Activated CD8-positive, alpha-beta T cell treated with anti-CD3 and anti-CD28 coated beads, Interleukin-2, amount 10 ng/mL, durations not matched to agents 7 days and 5 days (primary cell): ENCODE measurements at places on chromosomes 12 and 14. TPM values are rescaled to one million over a fixed set of nuclear protein-coding genes. Genes with fewer than 3 reads are reported as not detected.
A peak's percentile ranks its signal among the peaks of the same experiment; 100 is the strongest.

The IRAK3 gene
- total RNA-seq, result 0.05 TPM

The OR11H12 gene
- total RNA-seq, result not detected

The APOLD1 gene
- 11.1 TPM for total RNA-seq

The RIN3 gene
- 85.6 TPM for total RNA-seq

The ADAMTS20 gene
- not detected for total RNA-seq

The AMDHD1 gene
- 1.3 TPM for total RNA-seq

The COQ10A gene
- 19.7 TPM for total RNA-seq

The DTX1 gene
- total RNA-seq, result not detected

The FOXN4 gene
- total RNA-seq, result not detected

The KRT72 gene
- 0.40 TPM for total RNA-seq

The C3AR1 gene
- 9.1 TPM for total RNA-seq

The CD163 gene
- total RNA-seq, result not detected

The CNPY2 gene
- 113 TPM for total RNA-seq

DNA sequence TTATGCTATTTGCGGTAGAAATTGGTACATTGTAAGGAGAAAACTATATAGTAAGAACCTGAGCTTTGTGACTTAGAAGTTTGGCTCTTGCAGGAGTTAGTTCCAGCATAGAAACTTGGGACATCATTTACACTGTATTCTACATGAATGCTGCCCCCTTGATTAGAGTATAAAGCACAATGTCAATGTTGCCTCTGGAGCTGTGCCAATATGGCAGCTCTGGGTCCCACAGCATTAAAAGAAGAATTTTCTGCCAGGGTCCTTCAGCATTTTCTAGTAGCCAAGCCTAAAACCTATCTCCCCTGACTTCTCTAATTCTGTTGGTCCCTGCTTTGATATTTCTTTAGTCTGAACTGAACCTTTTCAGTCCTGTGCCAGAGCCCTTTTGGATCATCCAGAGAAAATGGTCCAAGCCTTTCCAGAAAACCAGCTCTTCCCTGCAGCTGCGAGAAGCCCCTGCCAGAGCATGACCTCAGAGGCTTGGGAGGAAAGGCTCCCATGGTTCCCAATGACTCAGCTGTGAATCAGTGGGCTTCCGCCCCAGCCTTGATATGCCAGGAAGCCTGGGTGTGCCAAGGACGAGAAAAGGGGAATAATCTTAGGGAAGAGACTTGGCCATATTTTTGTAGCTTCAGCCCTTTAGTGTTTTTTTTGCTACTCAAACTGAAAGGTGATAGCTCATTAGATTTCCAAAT lies 43.2 kb downstream of the PLEKHG7 start:
- DNase-seq, result no peak

DNA sequence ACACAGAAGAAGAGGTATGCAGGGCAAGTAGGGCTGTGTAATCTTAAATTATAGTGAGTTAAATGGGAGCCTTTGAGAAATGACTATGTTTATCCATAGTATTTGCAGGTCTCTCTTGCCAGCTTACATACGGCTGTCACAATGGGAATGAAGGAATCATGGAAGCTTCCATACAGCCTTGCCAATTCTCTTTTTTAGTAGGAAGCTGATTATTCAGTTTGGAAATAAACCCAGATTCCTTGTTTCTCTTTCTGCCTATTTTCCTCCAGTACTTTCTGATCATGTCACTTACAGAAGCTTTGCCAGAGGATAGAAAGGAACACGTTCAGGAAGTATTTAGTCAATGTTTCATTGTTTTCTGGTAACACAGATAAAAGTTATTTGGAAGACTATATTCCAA lies 217.4 kb upstream of the DIO2 start:
- DNase-seq, result no peak

DNA sequence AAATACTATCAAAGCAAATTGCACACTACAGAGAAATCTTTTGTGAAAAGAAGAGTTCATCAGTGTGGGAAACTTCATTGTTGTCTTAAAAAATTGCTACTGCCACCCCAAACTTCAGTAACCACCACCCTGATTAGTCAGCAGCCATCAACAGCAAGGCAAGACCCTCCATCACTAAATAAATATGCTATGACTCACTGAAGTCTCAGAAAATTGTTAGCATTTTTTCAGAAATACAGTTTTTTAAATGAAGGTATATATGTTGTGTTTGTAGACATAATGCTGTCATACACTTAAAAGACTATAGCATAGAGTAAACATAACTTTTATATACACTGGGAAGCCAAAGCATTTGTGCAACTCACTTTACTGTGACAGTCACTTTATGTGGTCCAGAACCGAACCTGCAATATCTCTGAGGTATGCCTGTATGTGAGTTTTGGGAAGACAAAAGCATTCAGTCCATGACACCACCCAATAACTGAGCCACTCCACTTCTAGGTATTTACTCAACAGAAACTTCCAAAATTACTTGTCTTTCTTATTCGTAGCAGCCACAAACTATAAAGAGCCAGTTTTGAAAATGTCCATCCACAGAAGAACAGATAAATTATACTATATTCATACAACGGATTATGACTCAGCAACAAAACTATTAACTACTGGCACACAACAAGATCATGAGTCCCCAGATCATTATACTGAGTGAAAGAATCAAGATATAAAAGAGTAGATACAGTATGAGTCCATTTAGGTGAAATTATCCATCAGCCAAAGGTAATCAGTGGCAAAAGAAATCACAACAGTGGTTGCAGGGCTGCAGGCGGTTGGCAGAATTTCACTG lies 649.6 kb downstream of the BCL11B start:
- no peak for DNase-seq

DNA sequence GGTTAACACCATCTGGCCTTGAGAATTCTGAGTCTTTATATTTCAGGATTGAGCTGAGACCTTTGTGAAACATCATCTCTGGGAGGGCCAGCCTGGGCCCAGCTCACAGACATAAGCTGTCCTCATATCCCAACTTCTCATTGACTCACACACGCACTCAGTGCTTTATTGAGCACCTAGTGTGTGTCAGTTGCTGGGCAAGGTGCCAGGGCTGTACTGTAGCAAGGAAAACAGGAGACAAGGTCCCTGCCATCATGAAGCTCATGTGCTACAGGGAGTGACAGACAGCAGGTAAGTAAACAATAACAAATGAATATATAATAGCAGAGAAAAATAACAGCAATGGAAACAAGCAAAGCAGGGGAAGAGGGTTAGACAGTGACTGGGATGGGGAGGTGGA lies 30.5 kb upstream of the CCDC63 start:
- no peak for DNase-seq

DNA sequence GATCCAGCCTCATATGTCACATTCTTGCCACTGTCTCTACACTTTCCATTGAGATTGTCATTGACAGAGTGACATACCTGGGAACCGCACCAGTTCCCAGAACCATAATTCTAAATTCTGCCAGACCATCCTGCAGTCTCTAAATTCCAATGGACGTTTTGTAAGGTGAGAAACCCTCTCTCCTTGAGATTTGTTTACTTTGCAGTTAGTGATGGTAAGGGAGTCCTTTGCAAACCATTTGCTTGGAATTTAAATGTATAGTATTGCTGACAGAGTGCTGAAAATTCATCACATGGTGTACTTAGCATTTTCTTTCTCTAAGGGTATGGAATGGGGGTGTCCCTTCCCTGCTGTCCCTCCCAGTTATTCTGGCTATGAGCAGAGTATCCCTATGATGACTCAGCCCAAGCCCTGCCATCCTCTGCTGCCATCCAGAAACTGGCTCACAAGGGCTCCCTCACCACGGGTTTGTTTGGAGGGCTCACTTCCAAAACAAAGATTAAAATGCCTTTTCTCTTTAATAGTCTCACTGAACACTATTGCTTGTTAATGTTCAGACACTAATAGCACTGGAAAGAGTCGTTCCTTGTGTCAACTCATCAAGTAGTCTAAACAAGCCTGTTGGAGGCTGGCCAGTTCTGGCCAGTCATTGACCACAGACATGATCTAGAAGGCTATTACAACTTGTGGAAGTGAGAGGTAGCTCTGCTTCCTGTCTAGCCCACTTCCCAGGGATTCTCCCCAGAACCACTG lies 129.0 kb upstream of the HMGA2 start:
- no peak for DNase-seq

GRCh38 chr14:92472860-92473259 lies 40.7 kb upstream of the RIN3 start:
- no peak for DNase-seq

DNA sequence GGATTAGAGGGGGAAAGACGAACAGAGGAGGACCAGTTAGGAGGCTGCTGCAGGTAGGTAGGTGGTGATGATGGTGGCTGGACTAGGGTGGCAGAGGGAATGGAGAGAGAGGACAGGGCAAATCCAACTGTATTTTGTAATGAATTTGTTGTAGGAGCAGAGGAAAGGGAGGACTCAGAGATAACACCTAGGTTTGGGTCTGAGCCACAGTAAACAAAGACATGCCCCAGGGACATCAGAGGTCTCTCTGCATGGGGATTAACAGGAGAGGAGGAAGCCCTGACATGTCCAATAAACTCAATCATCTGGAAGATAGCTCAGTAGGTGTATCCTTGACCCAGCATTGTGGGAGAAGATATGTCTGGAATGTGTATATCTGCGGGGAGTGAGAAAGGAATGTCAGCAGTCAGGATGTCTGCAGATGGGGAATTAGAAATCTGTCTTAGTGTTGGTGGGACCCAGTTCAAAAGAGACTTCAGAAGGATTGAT lies 4.7 kb upstream of the SLC48A1 start:
- no peak for DNase-seq

DNA sequence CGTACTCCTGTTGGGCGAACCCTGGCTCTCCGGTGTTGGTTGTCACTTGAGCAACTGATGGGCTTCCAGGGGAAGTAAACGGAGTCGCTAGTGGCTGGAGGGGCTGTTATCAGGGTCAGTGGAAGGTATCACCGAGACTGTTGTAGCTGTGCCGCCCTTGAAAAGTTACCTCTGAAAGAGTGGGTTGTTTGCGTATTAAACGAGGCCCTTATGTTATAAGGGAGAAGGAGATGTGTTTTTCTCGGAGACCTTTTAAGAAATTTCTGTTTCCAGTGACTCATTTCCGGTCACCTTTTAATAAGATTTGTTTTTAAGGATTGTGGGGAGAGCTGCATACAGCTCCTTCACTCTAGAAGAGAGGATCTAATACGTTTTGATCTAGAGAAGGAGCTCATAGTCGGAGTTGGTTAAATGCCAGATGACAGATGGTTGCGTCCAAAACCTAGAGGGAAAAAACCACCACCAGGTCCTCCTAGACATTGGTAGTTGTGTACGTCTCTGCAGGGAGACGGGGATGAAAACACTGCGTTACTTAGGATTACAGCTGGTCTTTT lies 750 bp upstream of the DBX2 start:
- no peak for DNase-seq

GRCh38 chr14:53615252-53615651 lies 341.4 kb downstream of the BMP4 start:
- DNase-seq, result no peak

- DNase-seq, result no peak
Measured at GRCh38 chr14:100498068-100498467, 89.1 kb downstream of the BEGAIN start.

- DNase-seq, result no peak
Measured at GRCh38 chr12:53567961-53568808, 58.0 kb downstream of the ATF7 start.

DNA sequence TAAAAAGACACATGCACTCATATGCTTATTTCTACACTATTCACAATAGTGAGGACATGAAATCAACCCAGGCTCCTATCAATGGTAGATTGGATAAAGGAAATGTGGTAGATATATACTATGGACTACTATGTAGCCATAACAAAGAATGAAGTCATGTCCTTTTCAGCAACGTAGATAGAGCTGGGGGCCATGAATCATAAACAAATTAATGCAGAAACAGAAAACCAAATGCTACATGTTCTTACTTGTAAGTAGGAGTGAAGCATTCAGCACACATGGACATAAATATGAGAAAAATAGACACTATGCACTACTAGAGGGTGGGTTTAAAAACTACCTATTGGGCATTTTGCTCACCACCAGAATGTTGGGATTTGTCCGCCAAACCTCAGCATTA lies 278.0 kb upstream of the MIS18BP1 start:
- no peak for DNase-seq

- no peak for DNase-seq
Measured at GRCh38 chr12:46903058-46903457, 77.3 kb upstream of the SLC38A4 start.

- no peak for DNase-seq
Measured at GRCh38 chr12:32995623-32996022, 99.0 kb upstream of the PKP2 start.

DNA sequence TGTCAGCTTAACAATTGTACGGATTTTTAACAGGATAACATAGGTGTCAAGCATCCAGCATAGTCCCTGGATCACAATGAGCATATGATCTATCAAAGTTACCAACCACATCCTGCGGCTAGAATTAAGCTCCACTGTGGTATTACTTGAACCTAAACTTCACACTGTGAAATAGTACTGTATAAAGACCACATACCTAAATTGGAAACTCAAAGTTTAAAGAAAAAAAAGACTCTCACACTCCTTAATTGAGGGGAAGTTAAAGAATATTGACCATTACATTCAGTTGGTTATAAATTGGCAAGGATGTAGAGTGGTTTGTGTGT lies 133.0 kb upstream of the PZP start:
- peak; percentile 43 for DNase-seq

DNA sequence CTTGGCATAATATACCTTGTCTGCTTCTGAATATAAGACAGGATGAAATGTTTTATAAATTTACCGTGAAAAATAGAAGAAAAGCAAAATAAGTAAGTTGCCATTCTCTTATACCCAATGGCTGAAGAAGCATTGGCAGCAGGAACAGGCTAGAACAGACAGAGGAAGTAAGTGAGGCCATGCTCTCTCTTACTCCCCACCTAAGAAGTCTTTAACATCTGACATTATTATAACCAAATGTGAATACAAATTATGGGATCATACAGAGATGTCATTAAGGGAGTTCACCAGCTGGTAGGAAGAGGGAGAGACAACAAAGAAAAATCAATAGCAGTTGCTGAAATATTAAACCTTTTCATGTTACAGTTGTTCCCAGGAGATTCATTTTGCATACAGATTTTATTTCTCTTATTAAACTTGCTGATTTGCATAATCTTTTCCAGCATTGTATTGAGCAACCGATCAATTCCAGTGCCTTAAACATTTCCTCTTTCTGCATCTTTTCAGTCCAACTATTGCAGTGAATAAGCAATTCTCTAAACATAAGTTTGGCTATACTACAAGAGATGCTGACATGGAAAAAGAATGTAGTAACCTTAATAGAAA lies 270.6 kb downstream of the SLC6A15 start:
- no peak for DNase-seq

GRCh38 chr12:67661311-67662021 lies 12.9 kb downstream of the DYRK2 start:
- no peak for DNase-seq

GRCh38 chr12:118925826-118926225 lies 55.5 kb upstream of the SRRM4 start:
- DNase-seq, result no peak

DNA sequence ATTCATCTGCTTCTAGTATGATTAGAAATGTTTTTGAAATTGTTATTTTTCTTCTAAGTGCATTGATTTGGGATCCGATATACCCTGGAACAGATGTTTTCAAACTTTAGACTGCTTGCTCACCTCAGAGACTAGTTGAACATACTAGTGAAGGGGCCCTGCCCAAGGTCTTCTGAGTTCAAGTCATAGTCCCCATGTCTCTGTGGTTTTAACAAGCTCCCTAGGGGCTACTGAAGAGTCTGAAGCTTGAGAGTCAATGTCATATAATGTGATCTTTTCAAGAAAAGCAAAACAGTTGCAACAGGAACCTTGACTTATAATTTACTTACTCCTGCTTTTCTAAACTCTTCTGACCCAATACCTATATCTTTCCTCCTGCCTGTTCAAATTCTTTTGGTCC lies 7.5 kb upstream of the UBE2N start:
- DNase-seq, result no peak

- peak; percentile 56 for DNase-seq
Measured at GRCh38 chr12:56206452-56207166, 15.1 kb downstream of the RNF41 start.

GRCh38 chr12:52876372-52876771 lies 27.6 kb upstream of the KRT78 start:
- DNase-seq, result no peak
